Fibroblast of the aortic adventitia (primary cell): ENCODE measurements at places on chromosomes 3 and 15. TPM values are rescaled to one million over a fixed set of nuclear protein-coding genes. Genes with fewer than 3 reads are reported as not detected.
A peak's percentile ranks its signal among the peaks of the same experiment; 100 is the strongest.

GRCh38 chr15:25410649-25411048 is 28.2 kb downstream of the UBE3A start:
- DNase-seq: no peak

DNA sequence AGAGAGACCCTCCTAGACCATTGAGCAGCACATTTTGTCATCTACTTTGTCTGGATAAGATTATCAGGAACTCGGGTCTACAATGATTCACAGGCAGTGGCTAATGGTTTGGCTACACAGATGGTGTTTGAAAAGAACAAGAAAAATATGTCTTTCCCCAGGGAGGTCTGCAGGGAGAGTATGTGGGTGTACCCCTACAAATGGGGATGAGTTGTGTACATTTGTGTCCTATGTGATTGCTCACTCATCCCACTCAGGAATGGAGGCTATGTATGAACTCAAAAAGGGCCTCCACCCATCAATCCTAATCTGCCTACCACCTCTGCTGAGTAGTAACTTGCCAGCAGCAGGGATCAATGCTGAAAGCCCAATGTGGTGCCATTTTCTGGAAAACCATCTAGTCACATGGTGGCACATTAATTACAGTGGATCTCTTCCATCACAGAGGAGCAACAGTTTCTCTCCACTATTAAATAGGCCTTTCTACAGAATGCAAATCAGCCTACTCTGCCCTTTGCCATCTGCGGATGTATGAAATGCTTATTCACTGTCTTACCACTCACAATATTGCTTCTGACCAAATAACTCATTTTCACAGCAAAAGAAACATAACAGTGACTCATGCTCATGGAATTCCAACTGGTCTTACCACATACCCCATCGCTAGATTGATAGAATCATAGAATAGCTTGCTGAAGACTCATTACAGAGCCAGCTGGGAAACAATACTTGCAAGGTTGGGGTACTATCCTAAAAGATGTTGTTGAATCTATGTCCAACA is 48.3 kb upstream of the TRIM42 start:
- peak; percentile 93 for DNase-seq

DNA sequence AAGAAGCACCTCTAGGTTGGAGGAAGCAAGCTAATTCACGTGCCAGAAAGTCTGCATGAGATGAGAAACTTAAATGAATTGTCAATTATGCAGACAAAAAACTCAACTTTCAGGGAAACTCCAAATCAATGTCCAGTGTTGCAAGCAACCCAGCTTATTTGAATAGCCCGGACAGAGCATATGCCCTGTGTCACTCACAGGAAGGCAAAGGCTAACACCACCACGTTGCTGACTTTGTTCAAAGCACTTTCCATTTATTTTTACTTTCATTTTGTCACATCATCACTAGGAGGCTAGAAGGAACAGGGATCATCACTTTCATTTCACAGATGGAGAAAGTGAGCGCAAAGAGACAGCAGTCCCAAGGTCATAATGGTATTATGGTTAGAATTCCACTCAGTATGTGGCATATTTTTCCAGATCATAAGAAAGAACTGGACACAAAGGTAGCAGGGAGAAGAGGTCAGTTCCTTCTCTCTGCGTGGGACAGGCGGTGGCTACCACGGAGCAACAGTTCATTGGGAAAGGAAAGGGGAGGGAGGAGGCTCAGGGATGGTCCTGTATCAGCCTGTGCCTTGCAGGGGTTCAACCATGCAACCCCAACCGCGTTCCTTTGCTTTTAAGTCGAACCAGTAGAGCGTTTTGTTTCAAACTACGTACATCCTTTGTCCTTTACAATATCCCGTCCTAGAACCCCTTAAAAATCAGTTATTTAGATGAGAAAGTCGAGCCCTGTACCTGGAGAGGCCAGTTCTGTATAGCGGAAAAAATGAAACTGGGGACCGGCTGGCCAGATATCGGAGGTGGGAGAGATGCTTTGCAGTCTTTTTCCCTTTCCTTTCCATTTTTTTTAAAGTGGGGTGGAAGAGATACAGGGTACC is 1.1 kb downstream of the HEG1 start:
- DNase-seq: peak; percentile 72

GRCh38 chr3:102165367-102165766 is 269.4 kb upstream of the ZPLD1 start:
- peak; percentile 36 for DNase-seq

DNA sequence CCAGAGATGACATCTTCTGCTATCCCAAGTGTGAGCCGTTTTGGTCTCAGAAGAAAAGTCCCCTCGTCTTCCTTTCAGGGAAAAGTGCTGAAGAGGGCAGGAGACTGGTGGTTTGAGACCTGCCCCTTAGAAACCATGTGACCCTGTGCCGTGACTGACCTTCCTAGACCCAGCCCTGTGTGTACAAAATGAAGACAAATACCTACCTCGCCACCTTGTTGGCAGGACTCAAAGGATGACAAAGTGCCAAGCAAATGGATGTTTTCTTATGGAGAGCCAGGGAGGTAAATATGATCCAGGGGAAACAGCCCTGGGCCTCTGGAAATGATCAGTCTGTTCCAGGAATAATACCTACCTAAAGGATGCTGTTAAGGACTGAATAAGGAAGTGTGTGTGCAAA is 41.3 kb downstream of the FAM174B start:
- DNase-seq: no peak

- DNase-seq: no peak
Observed at GRCh38 chr3:24363242-24363641, 131.4 kb downstream of the THRB start.

GRCh38 chr3:106482451-106482850 is 613.6 kb upstream of the CBLB start:
- peak; percentile 46 for DNase-seq

- no peak for DNase-seq
Observed at GRCh38 chr3:108225221-108225620, 3.0 kb upstream of the IFT57 start.

DNA sequence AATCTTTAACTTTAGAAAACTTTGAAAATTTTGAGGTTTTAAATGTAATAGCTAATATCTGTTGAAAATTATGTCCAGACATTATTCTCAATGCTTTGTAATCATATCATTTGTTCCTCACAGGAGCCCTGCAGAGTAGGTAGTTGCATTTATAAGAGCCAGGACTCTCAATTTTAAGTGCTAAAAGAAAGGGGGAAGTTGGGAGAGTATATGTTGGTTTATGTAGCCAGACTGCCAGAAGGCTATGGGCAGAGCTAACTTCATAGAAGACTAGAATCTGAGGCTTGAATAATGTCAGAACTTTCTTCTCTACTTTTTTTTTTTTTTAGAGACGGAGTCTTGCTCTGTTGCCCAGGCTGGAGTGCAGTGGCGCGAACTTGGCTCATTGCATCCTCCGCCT is 9.1 kb downstream of the VPS8 start:
- DNase-seq: no peak

DNA sequence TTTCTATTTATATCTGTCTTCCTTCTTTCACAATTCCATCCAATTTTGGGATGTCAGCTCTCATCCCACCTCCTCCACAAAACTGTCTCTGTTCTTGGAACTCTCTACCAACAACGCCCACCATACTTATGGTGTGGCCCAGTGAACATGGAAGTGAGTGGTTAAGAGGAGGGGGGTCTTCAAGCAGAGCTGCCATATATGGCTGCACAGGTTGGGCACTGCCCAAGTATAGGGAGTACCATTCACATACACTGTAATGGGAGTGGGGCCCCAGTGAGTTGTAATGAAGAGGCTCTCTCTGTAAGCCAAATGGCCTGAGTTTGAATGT is 7.9 kb upstream of the CAMK1 start:
- no peak for DNase-seq

- no peak for DNase-seq
Observed at GRCh38 chr3:114903213-114903612, 243.9 kb downstream of the ZBTB20 start.

DNA sequence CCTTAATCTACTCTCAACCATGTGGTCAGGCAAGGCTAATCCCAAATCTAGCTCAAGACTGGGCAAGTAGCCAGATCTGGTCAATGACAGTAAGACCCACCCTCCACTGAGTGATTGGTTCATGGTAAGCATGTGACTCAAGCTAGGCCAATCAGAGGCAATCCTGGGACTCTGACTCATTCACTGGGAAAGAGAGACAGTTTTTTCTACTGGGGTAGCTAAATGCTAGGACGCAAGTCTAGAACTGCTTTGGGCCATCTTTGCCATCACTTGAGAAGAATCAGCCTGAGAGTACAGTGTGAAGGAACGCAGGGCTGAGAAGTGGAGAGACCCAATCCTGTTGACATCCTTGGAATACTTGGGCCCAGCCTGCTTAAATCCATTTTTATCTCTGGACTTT is 9.4 kb upstream of the RAD18 start:
- DNase-seq: peak; percentile 48

DNA sequence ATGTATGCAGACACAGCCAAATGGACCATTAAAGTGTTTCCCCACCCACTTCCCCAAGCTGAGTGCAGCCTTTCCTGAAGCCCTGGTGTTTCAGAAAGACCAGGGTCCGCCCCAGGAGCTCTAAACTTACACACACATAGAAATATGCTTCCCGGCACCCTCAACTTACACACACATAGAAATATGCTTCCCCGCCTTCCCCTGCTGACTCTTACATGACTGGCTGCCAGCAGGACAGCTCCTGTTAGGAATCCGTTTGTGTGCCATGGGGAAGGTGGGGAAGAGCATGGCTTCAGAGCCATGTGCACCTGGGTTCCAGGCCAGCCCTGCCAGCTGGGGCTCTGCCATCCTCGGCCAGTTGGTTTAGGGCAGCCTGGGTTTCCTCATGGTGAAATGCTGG is 3.6 kb downstream of the CLEC3B start:
- DNase-seq: peak; percentile 87

The SH2D7 gene
- not detected in 2 replicates for total RNA-seq

The PARP15 gene
- 0.72 and 0.82 TPM in 2 replicates for total RNA-seq

The LMOD3 gene
- total RNA-seq: not detected in 2 replicates

The IQCF5 gene
- not detected in 2 replicates for total RNA-seq

- DNase-seq: peak; percentile 52
Observed at GRCh38 chr3:179037351-179037750, 34.3 kb downstream of the ZMAT3 start.

The TMEM212 gene
- total RNA-seq: not detected in 2 replicates

DNA sequence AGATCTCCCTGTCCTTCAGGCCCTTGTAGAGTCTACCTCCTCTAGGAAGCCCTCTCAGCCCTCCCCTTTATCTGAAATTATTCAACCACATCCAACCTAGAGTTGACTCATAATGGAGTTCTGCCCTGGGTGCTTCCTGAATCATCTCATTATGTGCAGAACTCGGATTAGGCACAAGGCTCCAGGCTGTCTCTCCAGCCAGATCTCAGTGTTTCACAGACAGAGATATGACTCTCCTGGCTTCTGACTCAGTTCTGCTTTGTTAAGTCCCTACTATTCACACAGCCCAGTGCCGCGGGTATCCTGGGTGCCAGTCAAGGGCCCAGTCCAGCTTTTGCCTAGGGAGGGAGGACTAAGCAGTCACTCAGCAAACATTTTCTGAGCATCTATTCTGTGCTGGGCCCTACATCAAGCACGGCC is 9.3 kb downstream of the STRA6 start:
- DNase-seq: peak; percentile 93

GRCh38 chr3:43910750-43911149 is 220.0 kb downstream of the ABHD5 start:
- DNase-seq: no peak

The CCR9 gene
- not detected in 2 replicates for total RNA-seq

DNA sequence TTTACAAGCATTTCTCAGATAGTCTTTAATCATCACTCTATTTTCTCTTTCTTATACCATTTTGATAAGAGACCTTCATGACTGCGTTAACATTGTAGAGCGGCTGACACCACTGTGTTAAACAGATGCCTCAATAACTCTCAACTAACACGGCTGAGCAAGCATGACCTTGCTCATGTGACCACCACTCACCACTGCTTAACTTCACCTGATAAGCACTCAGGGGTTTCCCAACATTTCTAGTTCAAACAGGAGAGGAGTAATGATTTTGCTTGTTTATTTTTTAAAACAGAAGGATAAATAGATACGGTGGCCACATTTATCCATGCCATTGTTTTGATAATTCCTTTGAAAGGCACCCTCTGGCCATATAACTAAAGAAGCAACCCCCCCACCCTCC is 37.7 kb upstream of the TMEM45A start:
- DNase-seq: no peak

The CEMIP gene
- total RNA-seq: 225 and 249 TPM in 2 replicates

The SLC35G2 gene
- 14.0 and 14.7 TPM in 2 replicates for total RNA-seq

- DNase-seq: peak; percentile 63
Observed at GRCh38 chr15:68379759-68380290, 52.1 kb downstream of the ITGA11 start.

DNA sequence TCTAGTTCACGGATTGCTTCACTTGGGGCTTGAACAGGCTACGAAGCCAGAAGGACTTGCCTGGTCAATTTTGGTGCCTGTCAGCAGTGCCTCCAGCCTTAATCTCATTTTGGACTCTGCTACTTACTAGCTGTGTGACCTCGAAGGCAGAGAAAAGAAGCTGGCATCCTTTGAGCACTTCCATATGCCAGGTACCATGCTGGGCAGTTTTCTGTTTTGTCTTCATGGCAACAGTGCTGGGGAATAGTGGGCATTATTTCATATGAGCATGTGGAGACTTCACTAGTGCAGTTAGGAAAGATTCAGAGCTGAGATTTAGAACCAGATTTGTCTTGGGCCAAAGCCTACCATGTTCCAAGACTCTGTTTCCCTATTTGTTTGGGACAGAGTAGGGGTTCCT is 92.2 kb downstream of the LRTM1 start:
- DNase-seq: no peak

- no peak for DNase-seq
Observed at GRCh38 chr3:188396900-188397299, 242.9 kb downstream of the LPP start.

DNA sequence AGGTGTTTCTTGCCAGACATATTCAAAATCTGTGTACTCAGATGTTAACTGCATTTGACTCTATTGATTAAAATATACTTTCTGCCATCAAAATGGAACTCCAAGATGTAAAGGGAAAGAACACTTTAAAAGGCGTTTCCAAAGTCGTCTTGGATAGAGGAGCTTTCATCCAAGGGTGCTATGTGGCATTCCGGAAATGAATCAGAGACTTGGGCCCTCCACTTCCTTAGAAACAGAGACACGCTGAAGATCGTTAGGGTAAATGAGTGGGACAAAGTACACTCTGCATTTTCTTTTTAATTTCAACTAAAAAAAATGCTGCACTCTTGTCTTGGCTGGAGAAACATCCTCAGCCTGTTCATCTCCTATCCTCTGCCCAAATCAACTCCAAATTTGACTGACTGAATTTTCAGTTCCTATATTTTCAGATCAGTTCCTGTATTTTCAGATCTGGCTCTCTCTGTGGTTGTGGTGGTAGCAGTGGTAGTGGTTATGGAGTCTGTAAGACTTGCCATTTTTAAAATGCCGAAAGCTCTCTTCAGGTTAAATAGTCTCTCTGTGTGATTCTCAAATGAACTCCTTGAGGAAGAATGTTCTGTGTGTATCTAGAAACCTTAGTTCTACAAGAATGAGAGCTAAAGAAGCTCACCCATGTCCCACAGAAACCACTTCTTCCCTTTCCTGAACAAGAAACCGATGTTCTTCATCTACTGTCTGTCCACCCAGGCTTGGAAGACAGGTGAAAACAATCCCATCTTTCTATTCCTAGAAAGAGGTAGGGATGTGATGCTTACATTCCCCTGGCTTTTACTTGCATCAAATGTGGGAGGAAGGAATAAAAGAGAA is 156.8 kb upstream of the ICE2 start:
- no peak for DNase-seq
